Activated CD4-positive, alpha-beta T cell treated with anti-CD3 and anti-CD28 coated beads, Interleukin-2, amount 10 ng/mL, durations not matched to agents 7 days and 5 days (primary cell): ENCODE measurements at places on chromosomes 1 and 21.
A peak's percentile ranks its signal among the peaks of the same experiment; 100 is the strongest.

DNA sequence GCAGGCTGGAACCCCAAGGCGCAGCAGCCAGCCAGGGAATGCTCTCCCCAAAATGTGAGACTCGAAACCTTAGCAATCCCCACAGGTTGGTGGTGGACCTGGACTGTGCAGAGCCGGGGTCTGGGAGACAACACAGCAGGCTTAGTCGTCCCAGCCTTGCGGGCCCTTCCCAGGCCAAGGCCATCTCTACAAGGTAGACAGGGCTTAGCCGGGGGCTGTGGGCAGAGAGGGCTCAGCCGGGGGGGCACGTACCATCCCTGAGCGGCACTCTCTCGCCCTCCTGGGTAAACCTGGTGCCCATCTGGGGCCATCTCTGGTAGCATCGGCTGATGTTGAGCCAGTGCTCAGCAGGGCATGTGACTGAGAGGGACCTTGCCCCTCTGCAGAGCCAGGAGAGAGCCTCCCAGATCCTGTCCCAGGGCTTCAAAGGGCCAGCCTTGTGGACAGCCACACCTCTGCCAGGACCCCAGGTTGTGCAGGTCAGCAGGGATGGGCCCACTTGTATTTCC lies 2.2 kb upstream of the ACTRT2 start:
- H3K4me3 ChIP-seq = no peak overlapping the region
- no peak for DNase-seq
- H3K27me3 ChIP-seq = no peaks in the 10 kb centered on the region
- no peaks in the 10 kb centered on the region for H3K36me3 ChIP-seq
- peak overlapping the region; percentile 64 for H3K27ac ChIP-seq

- no peak overlapping the region for H3K27ac ChIP-seq
- no peak for DNase-seq
- no peak overlapping the region for H3K4me3 ChIP-seq
These were observed 44.7 kb downstream of the EIF2B3 start for GRCh38 chr1:44941424-44942324.

DNA sequence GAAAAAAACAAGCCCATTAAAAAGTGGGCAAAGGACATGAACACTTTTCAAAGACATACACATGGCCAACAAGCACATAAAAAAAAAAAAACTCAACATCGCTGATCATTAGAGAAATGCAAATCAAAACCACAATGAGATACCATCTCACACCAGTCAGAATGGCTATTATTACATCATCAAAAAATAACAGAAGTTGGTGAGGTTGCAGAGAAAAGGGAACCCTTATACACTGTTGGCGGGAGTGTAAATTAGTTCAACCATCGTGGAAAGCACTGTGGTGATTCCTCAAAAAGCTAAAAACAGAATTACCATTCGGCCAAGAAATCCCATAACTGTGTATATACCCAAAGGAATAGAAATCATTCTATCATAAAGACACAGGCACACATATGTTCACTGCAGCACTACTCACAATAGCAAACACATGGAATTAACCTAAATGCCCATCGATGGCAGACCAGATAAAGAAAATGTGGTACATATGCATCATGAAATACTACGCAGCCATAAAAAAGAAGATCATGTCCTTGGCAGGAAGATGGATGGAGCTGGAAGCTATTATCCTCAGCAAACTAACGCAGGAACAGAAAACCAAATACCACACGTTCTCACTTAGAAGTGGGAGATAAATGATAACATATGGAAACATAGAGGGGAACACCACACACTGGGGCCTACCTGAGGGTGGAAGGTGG lies 70.1 kb downstream of the INTS7 start:
- H3K27ac ChIP-seq = no peak overlapping the region
- no peak overlapping the region for H3K4me3 ChIP-seq
- no peak for DNase-seq
- no peaks in the 10 kb centered on the region for H3K27me3 ChIP-seq

GRCh38 chr1:84749427-84749826 lies 59.2 kb upstream of the SSX2IP start:
- no peaks in the 10 kb centered on the region for H3K36me3 ChIP-seq
- no peak overlapping the region for H3K4me3 ChIP-seq
- DNase-seq = no peak
- peaks cover 7% of the 10 kb centered on the region for H3K4me1 ChIP-seq

DNA sequence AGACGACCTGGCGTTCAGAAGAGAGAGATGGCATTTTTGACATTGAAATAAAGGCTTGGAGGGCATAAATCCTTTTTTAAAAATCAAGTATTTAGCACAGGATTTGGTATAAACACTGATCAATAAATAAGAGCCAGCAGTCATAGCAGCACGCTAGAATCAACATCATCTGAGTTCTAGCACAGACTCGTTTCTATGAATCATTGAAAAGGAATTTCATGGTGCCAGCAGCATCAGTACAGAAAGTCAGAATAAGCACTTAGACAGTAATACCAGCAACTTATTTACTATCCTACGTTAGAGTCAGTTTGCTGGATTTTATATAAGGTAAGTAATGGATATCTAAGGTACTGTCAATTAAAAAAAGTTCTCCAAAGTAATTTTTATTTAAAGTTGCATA lies 119.3 kb downstream of the HLCS start:
- no peak overlapping the region for H3K27ac ChIP-seq
- peaks cover 4% of the 10 kb centered on the region for H3K4me1 ChIP-seq
- H3K27me3 ChIP-seq = no peaks in the 10 kb centered on the region

DNA sequence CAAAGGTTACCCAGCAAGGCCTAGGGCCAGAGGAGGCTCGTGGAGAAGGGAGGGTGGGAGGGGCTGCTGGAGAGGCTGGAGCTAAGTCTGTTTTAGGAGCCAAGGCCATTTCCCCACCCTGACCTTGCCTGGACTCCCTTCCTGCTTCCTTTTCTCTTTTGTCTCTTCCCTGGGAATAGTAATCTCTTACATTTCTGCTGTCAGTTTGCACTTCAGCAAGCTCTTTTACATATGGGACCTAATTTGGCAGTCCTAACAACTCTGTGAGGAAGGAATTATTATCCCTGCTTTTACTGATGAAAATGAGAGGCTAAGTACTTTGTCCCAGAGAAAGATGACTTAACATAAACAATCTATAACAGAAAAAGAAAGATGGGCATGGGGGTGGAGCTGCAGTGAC lies 13.8 kb downstream of the OPTC start:
- H3K4me3 ChIP-seq = no peak overlapping the region
- H3K27ac ChIP-seq = no peak overlapping the region
- no peak for DNase-seq
- H3K27me3 ChIP-seq = peaks cover 3% of the 10 kb centered on the region

GRCh38 chr1:228204958-228205357 lies 2.9 kb upstream of the OBSCN start:
- H3K4me3 ChIP-seq = no peak overlapping the region
- H3K4me1 ChIP-seq = no peaks in the 10 kb centered on the region
- H3K27ac ChIP-seq = no peak overlapping the region
- DNase-seq = no peak
- H3K36me3 ChIP-seq = no peaks in the 10 kb centered on the region
- peaks cover 14% of the 10 kb centered on the region for H3K27me3 ChIP-seq

DNA sequence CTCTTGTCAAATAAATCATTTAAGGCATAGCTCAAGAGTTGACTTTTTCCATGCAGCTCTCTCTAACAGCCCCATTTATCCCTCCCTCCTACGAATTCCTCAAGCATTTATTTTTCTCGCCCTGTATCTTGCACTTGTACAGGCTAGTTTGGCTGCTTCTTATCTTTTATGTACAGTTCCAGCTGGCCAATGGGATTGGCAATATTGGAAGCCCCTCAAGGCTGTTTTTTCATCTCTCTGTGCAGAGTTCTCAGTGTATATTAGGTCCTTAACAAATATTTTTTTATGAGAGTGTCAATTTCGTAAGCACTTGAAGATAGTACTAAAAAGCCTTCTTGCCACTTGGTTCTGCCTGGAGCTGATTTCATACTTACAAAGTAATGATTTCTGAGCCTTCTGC lies 356.0 kb downstream of the ST6GALNAC3 start:
- H3K27me3 ChIP-seq = no peaks in the 10 kb centered on the region
- H3K4me3 ChIP-seq = no peak overlapping the region
- no peak overlapping the region for H3K27ac ChIP-seq
- no peaks in the 10 kb centered on the region for H3K36me3 ChIP-seq

- H3K4me1 ChIP-seq = no peaks in the 10 kb centered on the region
- no peaks in the 10 kb centered on the region for H3K36me3 ChIP-seq
- H3K4me3 ChIP-seq = no peak overlapping the region
- no peak overlapping the region for H3K27ac ChIP-seq
- no peaks in the 10 kb centered on the region for H3K27me3 ChIP-seq
These were observed 277.6 kb upstream of the NCAM2 start for GRCh38 chr21:20720623-20721022.

GRCh38 chr1:115337633-115338456 lies at the start of gene NGF:
TSS of gene NGF (minus strand) at chr1:115338249. CDS start at chr1:115286795, 51,454 bp downstream.
- DNase-seq = no peak
- H3K4me1 ChIP-seq = no peaks in the 10 kb centered on the region
- H3K36me3 ChIP-seq = no peaks in the 10 kb centered on the region
- H3K4me3 ChIP-seq = no peak within 1 kb of the TSS
- peaks cover 37% of the 10 kb centered on the region for H3K27me3 ChIP-seq

GRCh38 chr1:44587796-44588460 lies 86.4 kb downstream of the TMEM53 start:
- H3K4me1 ChIP-seq = no peaks in the 10 kb centered on the region

DNA sequence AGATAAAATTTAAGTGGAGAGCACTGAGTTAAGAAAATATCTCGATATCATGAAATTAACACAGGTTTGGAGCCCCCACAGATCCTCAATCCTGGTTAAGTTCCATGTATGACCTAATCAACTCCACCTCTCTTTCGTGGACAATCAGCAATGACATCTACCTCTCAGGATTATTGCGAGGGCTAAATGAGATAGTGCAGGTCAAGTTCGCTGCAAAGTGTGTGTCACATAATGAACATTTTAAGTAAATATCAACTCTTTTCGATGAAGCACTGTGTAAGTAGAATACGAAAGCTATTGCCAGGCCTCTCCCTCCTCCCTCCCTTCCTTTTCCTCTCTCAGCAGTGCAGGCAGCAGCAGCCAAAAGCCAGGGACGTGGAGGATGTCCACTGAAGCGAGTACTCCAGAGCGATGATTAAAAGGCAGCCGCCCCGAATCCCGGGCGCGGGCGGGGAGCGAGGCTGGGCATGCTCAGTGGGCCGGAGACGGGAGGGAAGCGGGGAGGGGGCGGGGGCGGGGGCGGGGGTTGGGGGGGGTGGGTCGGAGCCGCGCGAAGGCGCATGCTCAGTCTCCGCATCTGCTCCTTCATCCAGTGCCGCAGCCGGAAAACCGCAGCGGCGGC lies at the start of gene CAMSAP2:
Gene CAMSAP2, plus strand, starts transcription at position 567 of the 622 bp plus-strand sequence. CDS start 935 bp downstream, outside the sequence.
- DNase-seq = peak; percentile 64
- H3K27ac ChIP-seq = peak within 1 kb of the TSS; percentile 83
- no peaks in the 10 kb centered on the region for H3K36me3 ChIP-seq
- peak within 1 kb of the TSS; percentile 93 for H3K4me3 ChIP-seq
- H3K27me3 ChIP-seq = peaks cover 33% of the 10 kb centered on the region

- H3K36me3 ChIP-seq = no peaks in the 10 kb centered on the region
- H3K4me1 ChIP-seq = no peaks in the 10 kb centered on the region
- no peak for DNase-seq
- H3K4me3 ChIP-seq = no peak overlapping the region
- peaks cover 2% of the 10 kb centered on the region for H3K27me3 ChIP-seq
- no peak overlapping the region for H3K27ac ChIP-seq
These were observed 106.6 kb upstream of the PLXNA2 start for GRCh38 chr1:208350815-208351214.

DNA sequence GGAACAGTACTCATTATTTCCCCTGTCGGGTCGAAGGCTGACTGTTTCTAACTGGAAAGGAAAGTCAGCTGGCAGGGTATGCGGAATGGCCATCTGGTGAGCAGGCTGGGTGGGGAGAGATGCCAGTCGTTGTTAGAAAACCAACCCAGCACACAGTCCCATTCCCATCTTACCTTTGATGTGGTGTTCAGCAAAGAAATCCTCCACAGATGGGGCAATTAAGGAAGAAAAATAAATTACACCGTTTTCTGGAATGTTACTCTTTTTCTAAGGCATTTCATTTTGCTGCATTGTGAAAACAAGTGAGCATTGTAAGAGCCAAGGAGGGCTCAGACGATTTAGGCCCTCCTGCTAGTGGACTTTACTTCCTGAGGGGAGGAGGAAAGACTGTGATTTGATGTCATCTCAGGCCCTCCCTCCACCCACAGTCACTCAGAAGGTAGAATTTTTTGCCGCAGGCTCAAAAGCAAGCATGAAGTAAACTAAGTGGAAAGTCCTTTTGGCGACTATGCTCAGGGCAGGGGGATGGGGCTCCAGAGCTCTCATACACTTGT lies at the start of gene SLC16A4:
Gene SLC16A4, minus strand, starts transcription at position 335 of the 554 bp plus-strand sequence. CDS start 1,703 bp downstream, outside the sequence.
- no peaks in the 10 kb centered on the region for H3K27me3 ChIP-seq
- H3K4me3 ChIP-seq = no peak within 1 kb of the TSS
- peak within 1 kb of the TSS; percentile 59 for H3K27ac ChIP-seq
- H3K36me3 ChIP-seq = peaks cover 16% of the 10 kb centered on the region
- no peak for DNase-seq
- peaks cover 12% of the 10 kb centered on the region for H3K4me1 ChIP-seq

GRCh38 chr1:170568197-170568596 lies 36.2 kb downstream of the GORAB start:
- no peaks in the 10 kb centered on the region for H3K36me3 ChIP-seq
- no peak for DNase-seq
- H3K4me3 ChIP-seq = no peak overlapping the region
- H3K4me1 ChIP-seq = peaks cover 4% of the 10 kb centered on the region

- peak overlapping the region; percentile 17 for H3K4me3 ChIP-seq
- peaks cover 63% of the 10 kb centered on the region for H3K27me3 ChIP-seq
- H3K27ac ChIP-seq = no peak overlapping the region
- DNase-seq = no peak
- peaks cover 10% of the 10 kb centered on the region for H3K4me1 ChIP-seq
These were observed 3.5 kb upstream of the SLC44A5 start for GRCh38 chr1:75614399-75614756.

DNA sequence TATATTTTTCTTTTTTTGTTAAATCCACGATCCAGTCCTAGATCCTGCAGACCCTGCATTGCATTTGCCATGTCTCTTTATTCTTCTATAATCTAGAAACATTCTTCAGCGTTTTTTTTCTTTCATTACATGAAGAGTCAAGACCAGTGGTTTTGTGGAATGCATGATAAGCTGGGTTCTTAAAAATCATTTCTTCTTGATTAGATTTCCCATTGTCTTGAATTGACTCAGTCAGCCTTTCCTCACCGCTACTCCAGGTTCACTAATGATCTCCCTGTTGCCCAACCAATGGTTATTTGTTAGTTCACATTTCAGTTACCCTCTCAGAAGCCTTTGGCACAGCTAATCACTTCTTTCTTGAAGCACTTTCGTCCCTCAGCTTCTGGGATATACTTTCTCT lies 25.2 kb downstream of the CHD1L start:
- no peaks in the 10 kb centered on the region for H3K4me1 ChIP-seq
- H3K27ac ChIP-seq = no peak overlapping the region
- DNase-seq = no peak
- no peaks in the 10 kb centered on the region for H3K27me3 ChIP-seq

- peak overlapping the region; percentile 73 for H3K4me3 ChIP-seq
- H3K36me3 ChIP-seq = peaks cover 18% of the 10 kb centered on the region
- no peak overlapping the region for H3K27ac ChIP-seq
- peak; percentile 78 for DNase-seq
- no peaks in the 10 kb centered on the region for H3K27me3 ChIP-seq
- H3K4me1 ChIP-seq = peaks cover 26% of the 10 kb centered on the region
These were observed 85.7 kb downstream of the ITPKB start for GRCh38 chr1:226653311-226653921.

- H3K4me3 ChIP-seq = no peak overlapping the region
- no peak for DNase-seq
- peaks cover 22% of the 10 kb centered on the region for H3K4me1 ChIP-seq
- H3K27ac ChIP-seq = no peak overlapping the region
- no peaks in the 10 kb centered on the region for H3K36me3 ChIP-seq
- H3K27me3 ChIP-seq = no peaks in the 10 kb centered on the region
These were observed 55.9 kb downstream of the TOR3A start for GRCh38 chr1:179137617-179138255.
